ENCODE measurements at places on chromosomes 2 and 18.

- no peak for ATAC-seq
Observed at GRCh38 chr2:15122915-15123314, 438.2 kb downstream of the NBAS start.

GRCh38 chr18:63197246-63197869 is 122.2 kb downstream of the BCL2 start:
- ATAC-seq = no peak

DNA sequence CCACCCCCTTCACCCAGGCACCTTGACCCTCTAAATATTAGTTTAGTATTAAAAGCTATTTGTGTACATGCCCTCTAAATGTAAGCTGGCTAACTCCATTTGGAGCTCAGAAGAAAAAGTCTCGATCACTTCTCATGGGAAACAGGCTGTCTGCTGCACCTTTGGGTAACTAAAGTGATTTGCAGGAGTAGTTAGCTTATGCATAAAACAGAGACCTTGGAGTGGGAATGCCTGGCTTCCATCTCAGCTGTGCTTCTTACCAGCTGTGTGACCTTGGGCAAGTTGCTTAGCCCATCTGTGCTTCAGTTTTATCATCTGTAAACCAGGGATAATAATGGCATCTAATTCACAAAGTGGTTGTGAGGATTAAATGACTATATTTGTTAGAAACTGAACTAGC is 29.9 kb downstream of the IGFBP2 start:
- no peak for ATAC-seq

DNA sequence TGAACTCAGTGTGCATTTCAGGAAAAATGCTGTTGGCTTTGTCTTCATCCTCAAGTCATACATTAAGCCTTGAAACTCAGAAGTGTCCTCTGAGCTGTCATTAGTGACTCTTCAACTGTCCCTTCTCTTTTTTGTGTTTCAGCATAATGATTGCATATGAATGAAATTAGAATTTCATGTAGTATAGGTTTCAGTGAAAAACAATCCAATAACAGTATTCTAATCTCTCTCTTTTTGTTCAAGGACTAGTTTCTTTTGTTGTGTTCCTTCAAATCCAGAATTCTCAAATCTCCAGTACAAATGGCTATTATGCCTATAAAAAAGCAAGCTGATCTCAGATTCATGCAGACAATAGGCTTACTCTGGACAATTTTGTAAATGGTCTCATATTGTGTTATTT is 133.5 kb downstream of the QPCT start:
- no peak for ATAC-seq

- no peak for ATAC-seq
Observed at GRCh38 chr18:45245091-45245511, 370.2 kb upstream of the SLC14A2 start.

DNA sequence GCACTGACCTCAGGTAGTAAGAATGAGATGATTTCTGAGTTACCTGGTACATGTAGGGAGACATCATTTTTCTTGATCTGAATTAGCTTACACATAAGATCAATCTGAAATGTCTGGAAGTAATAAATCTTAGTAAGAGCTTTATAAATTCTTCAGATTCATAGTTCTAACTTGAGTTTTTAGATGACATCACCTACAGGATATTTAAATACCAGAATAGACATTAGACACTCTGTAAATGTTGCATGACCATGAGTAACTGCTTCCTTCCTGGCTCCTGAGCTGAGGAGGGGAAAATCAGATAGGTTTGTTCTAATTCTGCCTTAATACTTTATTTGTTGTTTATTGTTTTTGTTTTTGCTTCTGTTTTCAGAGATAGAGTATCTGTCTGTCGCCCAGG is 181.8 kb downstream of the PHLPP1 start:
- ATAC-seq = peak; percentile 91

GRCh38 chr18:5052491-5052890 is 144.6 kb downstream of the AKAIN1 start:
- no peak for ATAC-seq

DNA sequence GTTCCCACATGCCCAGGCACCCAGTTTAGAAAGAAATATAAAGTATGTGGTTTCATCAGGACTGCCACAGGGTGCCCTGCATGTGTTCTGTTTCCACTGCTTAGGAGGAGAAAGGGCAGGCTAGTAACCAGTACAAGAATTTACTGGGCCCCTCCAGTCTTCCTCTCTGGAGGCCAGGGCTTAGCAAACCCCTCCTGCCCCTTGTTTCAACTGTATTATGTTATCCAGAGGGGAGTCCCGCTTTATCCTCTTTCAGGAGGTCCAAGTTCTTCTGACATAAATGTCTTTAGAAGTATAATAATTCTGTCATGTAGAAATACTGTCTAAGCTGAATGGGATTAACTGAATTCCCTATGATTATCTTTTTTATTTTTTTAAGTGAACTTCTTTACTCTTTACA is 132.1 kb downstream of the WDSUB1 start:
- ATAC-seq = no peak

DNA sequence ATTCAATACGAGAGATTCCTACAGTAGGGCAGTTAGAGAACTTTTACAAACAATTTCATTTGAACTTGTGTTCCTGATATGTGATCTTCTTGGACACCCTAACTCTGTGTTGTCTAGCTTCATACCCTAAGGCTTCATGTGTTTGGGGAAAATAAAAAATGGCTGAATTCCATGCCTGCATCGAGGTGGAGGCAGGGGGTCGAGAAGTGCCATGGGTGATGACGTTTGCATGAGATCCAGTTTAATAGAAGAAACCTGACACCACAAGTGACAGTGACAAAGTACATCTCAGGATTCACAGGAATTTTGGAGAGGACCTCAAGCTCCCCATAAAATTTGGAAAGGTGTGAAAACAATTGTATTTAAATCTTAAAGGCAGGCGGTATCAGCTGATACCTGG is 169.2 kb upstream of the NABP1 start:
- no peak for ATAC-seq

- peak; percentile 90 for ATAC-seq
Observed at GRCh38 chr2:196233021-196233804, 61.8 kb upstream of the STK17B start.

DNA sequence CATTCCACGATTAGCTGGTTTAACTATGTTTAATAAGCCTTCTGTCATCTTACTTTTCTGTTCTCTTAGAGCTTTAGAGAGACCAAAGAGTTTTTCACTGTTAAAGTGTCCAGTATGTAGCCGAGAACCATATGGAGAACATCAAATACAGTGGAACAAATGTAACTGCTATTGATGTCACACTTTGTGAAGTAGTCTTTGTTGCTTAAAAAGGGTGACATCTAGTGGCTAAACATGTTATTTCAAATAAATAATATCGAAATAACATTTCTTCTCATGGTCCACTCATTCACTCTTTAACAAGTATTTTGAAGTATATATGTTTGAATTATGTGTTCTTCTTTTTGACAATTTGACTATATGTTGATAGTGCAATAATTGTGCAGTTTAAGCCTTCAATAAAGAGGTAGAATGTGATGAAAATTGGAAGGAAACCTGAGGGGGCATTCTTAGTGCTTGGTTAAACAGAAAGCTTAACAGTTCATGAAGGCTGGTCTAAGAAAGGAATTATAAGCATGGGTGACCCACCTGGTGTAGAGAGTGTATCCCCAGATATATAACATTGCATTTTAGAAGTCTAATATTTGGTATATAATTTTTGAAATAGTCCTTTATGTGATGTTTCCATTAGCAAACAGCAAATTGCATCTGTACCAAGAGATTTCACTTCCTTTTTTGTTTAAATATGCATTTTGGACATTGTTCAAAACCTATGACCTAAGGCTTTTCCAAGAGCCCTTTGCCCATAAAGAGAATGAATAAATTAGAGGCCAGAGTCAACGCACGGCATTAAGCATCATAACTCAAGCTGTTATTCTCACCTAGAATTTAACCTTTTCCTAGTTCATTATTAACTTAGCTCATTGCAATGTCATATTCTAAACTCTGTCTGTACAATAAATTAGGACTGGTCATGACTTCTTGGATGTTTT is 112.1 kb downstream of the KYNU start:
- peak; percentile 61 for ATAC-seq

DNA sequence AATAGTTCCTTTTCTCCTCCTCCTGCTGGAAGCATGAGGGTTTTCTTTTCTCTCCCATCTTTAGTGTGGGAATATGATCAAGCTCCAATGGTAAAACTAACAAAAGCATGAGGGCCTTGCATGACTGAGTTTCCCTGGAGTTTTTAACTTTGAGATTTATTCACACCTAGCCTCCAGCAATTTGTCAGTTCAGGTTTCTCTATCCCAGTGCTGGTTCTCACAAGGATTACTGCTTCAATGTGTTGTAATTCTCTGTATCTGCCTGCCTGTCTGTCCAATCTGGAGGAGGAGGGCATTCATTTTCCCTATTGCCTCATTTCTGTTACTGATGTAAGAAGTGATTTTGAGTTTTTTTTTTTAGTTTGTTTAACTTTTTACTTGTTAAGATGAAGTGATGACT is 57.6 kb upstream of the RPRM start:
- ATAC-seq = no peak

DNA sequence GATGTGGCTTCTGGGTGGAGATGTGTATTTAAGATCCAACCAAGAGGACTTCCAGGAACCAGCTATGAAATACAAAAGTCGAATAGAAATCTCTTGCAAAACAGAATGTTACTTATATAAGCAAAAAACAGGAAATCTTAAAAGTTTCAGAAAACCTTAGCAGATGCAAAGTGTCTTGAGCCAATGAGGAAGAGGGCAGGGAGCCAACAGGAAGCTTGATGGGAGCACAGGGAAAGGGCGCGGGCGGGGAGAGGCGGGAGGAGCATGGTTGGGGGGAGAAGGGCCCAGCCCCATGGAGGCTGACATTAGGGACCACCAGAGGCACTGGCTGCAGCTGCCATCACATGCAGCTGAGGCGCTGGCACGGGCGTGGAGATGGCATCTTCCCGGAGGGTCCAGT is 203.3 kb downstream of the SNTG2 start:
- no peak for ATAC-seq

- no peak for ATAC-seq
Observed at GRCh38 chr2:11396021-11396420, 51.6 kb upstream of the ROCK2 start.

- no peak for ATAC-seq
Observed at GRCh38 chr2:69032336-69032735, 19.4 kb downstream of the ANTXR1 start.

GRCh38 chr2:121372721-121373353 is 87.8 kb upstream of the TFCP2L1 start:
- ATAC-seq = no peak

- no peak for ATAC-seq
Observed at GRCh38 chr2:20423847-20424246, 23.0 kb upstream of the RHOB start.

DNA sequence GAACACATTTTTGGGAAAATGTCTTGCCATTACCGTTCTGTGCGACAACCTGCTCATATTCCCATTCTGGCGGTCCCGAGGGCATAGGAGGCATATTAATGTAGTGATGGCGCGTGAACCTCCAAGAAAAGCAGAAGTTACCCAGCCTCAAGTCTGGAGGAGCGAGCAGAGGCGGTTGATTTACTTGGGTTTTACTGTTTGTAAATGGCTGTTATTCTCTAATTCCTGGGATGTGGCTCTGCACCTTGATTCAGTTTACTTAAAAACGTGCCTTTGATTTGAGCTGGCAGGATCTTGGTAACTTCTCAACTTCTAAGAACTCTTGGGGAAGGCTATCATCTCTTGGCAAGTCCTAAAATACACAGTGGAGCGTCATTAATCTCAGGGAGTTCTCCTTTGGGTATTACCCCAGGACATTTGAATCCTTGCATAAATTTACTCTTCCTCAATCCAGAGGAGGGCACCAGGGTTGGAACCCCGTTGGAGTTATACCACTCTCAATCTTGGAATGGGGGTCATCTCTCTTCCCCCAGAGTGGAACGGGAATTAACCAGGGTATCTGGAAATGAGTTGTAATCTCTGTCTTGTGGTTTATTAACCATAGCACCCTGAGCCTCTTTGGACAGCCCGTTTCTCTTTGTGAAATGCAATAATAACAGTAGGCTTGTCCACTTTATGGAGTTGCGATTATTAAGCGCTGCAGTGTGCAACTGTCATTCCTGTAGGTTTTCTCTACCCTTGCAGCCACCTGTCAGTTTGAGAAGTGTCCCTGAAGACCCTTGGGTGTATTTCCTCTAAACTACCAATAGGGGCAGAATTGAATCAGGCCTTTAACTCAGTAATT is 2.1 kb downstream of the HK2 start:
- peak; percentile 24 for ATAC-seq

DNA sequence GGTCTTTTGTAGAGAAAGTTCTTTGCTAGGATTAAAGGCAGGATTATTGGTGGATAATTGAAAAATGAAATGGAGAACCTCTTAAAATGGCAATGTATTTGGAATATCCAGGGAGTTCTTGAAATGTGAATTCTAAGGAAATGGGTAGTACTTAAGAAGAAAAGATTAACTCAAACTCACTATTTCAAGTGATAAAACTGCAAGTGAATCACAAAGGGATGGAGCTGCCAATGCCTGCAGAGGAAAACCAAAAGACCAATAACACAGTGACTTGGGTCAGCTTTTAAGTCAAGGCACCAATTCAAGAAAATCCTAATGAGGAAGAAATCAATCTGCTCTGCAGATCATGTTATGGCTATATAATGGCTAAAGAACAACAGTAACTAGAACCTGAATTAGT is 67.6 kb upstream of the ETAA1 start:
- no peak for ATAC-seq

DNA sequence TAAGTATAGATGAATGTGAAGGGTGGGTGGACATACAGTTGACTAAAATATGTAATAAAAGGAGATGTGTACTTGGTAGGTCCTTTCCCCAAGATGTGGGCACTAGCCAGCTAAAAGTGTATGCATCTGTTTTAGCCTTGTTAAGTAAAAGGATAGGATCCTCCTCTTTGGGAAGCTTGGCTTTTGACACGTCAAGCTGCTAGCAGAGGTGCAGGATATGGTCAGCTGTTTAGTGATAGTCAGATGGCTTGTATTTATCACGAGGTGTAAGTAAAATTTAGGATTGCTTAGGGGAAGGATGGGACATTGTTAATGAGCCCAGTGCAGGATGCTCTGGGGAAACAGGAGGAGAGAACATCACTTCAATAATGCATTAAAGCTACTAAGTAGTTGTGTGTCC is 1.5 kb downstream of the MFSD6 start:
- no peak for ATAC-seq

DNA sequence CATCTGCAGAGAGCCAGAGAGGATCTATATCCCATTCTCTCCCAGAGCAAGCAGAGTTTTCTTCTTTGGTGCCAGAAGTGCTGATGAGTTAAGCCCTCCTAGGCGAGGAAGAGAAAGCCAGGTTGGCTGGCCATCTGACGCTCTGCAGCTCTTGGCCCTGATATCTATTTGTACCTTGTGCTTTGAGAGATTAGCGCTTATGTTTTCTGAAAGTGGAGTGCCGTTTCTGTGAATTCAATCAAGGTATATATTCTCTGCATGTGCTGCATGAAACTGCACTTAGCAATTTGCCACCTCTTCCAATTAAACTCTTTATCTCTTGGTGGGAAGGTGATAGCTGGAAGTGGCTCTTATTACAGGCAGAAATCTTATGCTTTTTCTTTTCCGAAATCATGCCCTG is 177.5 kb downstream of the LPIN1 start:
- ATAC-seq = no peak

- no peak for ATAC-seq
Observed at GRCh38 chr18:51039138-51040112, 9.4 kb downstream of the SMAD4 start.

- ATAC-seq = peak; percentile 75
Observed at GRCh38 chr2:187994464-187995331, 297.0 kb upstream of the GULP1 start.

- no peak for ATAC-seq
Observed at GRCh38 chr2:239803102-239803765, 221.9 kb downstream of the NDUFA10 start.

Data from SK-N-SH treated with all-trans-retinoic acid at 6 μM for 48 hours (cell line).